NCI-H524 (cell line): ENCODE measurements at places on chromosomes 4 and X.

- DNase-seq, result no peak
These were observed 1.8 kb downstream of the CAMK2D start for GRCh38 chr4:113759696-113760093.

DNA sequence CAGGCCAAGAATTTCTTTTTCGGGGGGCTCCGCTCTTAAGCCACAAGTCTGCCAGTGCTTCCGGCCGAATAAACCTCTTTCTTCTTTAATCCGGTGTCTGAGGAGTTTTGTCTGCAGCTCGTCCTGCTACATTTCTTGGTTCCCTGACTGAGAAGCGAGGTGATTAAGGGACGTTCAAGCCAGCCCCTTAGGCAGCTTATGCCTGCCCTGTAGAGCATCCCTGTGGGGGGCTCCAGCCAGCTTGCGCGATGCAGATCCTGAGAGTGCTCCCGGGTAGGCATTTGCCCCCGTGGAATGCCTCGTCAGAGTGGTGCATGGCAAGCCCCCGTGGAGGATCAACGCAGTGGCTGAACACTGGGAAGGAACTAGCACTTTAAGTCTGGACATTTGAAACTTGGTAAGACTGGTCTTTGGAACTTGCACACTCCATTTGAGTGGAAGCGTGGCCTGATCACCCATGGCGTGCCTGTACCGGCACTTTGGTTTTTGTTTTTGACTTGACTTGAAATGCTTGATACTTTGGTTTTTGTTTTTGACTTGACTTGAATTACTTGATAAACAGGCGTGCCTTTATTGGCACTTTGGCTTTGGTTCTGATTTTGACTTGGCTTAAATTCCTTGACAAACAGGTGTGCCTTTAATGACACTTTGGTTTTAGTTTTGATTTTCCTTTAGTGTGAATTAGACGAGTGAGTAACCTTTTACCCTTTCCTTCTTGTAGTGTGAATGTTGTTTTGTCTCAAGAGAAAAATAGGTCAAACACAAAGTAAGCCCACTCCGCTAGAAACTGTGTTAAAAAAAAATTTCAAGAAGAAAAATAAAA is 6.1 kb downstream of the ACOX3 start:
- no peak for DNase-seq

GRCh38 chr4:156303708-156304107 is 350.0 kb upstream of the CTSO start:
- DNase-seq, result no peak

DNA sequence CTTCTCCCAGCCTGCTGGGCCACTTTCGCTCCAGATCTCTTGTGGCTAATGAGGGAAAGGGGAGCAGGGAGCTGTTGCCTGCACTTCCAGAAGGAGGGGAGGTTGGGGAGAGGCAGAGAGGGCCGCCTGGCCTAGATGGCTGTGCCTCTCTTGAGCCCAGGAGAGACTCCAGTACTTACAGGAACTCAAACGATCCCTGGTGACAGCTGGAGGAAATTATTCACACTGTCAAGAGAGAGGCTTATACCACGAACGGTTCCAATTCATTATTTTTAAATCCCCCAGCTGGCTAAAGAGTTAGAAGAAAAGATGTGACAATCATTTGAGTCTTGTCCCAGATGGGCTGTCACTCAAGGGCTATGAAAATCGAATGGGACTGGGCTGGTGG is 96.1 kb downstream of the PHKA2 start:
- DNase-seq, result peak; percentile 99

GRCh38 chrX:19291086-19291485 is 52.6 kb upstream of the PDHA1 start:
- peak; percentile 2 for DNase-seq
